Cerebellar nuclear complex (tissue), 1 donor: ENCODE measurements at places on chromosomes 6 and 20.

- no peak for DNase-seq
These were observed 212.9 kb downstream of the COL19A1 start for GRCh38 chr6:70079241-70079640.

GRCh38 chr6:33126101-33126714 lies 50.4 kb downstream of the HLA-DPB1 start:
- no peak for DNase-seq

GRCh38 chr6:100719883-100720682 lies 161.0 kb downstream of the ASCC3 start:
- DNase-seq: no peak

DNA sequence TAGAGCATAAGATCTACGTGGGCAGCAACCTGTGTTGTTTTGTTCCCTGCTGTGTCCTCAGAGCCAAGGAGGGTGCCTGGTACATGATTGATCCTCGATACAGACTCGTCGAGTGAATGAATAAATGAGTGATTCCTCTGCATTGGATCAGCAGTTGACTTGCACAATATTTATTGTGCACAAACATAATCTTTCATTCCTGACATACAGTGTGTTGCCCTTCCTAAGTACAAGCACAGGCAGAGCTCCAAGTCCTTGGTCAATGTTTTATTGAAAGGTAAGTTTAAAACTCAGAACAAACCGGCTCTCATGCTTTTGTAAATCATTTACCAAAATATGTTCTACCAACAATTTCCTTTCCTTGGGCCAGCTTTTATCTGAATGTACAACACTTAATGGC lies 57.4 kb downstream of the STMND1 start:
- DNase-seq: no peak

DNA sequence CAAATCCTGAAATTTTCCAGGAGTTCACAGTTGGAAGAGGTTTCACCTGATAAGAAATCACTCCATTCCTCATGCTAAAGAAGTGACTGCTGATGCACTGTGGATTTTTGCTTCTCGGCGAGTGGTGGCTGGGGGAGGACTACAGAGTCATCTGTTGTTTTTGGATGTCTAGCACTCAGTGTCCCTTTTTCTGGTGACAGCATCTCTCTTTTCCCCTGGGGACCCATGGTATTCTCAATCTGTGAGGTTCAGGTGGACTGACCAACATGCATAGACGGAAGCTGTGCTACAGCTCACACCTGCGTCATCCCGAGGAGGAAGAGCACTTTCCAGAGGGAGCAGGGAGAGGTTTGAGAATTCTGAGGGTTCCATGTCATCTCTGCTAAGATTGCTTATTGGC lies 42.7 kb upstream of the ZNF831 start:
- no peak for DNase-seq

- no peak for DNase-seq
These were observed 39.1 kb downstream of the SYNJ2 start for GRCh38 chr6:158020811-158021210.

DNA sequence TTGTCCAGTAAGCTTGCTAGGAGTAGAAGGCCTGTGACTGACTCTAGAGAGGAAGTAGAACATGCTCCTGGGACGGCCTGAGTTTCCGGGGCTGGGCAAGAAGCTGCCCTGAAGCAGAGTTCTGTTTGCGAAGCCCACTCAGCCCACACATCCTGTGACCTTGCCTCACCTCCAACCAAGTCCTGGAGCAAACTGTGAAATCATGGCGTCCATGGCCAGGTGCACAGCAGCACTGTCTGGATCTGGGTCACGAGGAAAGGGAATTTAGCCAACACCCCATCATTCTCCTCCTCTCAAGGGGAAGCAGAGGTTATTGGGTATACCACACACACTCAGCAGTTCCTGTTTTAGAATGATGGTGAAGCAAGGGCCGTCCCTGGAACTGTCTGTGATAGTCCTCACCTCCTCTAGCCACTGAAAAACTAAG lies 87.5 kb downstream of the CRYBG1 start:
- DNase-seq: no peak

- DNase-seq: no peak
These were observed 12.7 kb downstream of the NOL4L start for GRCh38 chr20:32572271-32572968.
